ENCODE measurements at places on chromosomes 7 and 10. TPM values are rescaled to one million over a fixed set of nuclear protein-coding genes. Genes with fewer than 3 reads are reported as not detected.

DNA sequence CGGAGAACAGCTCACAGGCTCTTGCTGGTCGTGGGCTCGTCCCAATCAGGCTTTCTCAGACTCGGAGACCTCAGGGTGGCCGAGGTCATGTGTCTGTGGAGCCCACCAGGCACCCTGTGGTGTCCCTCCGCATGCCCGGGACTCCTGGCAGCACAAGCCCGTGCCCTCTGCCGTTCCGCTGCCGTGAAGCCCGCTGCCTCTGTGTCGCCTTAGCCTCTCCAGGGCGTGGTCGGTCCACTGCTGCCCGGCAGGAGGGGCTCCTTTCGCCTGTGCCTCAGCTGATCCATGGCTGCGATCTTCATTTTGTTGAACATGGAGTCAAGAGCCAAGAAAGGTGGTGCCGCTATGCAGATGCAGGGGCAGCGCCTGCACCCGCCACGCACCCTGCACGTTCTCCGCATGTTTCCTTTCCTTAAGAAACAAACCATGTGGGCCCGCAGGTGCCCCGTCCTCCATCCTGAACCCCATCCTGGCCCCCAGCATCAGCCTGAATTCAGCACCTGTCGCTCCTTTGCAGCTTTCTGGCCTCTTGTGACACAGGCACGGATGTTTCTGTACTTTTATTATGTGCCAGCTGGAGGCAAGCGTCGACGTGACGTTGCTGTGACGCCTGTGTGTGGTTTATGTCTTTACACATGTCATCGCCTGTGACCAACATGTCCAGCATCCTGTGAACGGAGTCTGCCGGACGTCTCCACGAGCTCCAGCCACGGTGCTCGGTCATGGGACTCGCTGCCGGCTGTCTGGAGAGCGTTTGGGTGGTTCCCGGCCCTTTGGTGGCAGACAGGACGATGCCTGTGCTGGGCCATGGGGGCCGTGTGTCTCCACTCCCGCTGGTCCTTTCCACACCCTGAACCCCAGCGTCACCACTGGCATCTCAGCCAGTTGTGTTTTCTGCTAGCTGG, 69.9 kb downstream of the NKX6-2 start:
- no peak overlapping the region for H3K4me3 ChIP-seq
- no peak overlapping the region for H3K27ac ChIP-seq
- H3K4me1 ChIP-seq, result peaks cover 3% of the 10 kb centered on the region
- H3K36me3 ChIP-seq, result peaks cover 7% of the 10 kb centered on the region

DNA sequence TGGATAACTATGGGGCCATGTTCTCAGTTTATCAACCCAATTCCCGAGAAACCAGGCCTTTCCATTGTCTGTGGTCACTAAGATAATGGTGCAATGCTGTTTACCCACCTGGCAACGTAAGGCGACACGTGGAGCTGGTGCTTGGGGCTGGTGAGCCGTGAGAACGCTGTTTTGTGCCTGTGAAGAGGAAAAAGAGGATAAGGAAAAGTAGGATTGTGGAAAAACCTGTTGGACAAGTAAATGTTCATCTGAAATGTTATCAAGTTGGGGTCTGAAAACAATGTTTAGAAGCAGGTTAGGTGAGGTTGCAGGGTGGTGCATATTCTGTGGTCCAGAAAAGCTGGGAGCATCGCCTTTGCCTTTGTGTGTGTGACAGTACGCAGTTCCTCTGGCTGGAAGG, 88.5 kb downstream of the PPP1R17 start:
- H3K27me3 ChIP-seq, result no peaks in the 10 kb centered on the region
- H3K4me1 ChIP-seq, result no peaks in the 10 kb centered on the region
- DNase-seq, result no peak
- H3K4me3 ChIP-seq, result no peak overlapping the region
- H3K27ac ChIP-seq, result no peak overlapping the region
- no peaks in the 10 kb centered on the region for H3K36me3 ChIP-seq

- H3K4me3 ChIP-seq, result no peak within 1 kb of the TSS
- no peak for DNase-seq
- H3K27me3 ChIP-seq, result no peaks in the 10 kb centered on the region
- no peaks in the 10 kb centered on the region for H3K36me3 ChIP-seq
Measured at GRCh38 chr10:79560160-79560709, at the start of gene SFTPA2. TSS of gene SFTPA2 (minus strand) at chr10:79560407. CDS start at chr10:79559483, 924 bp downstream.

The SLC26A4 gene
- 2.5 TPM for total RNA-seq

DNA sequence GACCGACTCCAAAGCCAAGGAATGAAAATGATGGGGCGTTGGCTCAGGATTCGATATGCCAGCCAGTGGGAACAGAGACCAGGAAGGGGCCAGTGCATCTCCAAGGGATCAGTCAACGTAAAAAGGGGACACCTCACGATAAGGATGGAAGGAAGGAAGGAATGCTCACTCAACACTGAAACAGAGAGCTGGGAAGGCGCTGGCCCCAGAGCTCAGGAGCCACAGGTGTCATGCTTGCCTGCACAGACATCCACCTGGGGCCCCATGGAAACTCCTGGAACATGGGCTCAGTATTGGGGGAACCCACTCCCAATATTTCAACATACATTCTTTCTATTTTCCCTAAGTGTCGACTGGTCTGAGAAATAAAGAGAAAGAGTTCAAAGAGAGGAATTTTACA, 5.3 kb downstream of the MMRN2 start:
- H3K27ac ChIP-seq, result no peak overlapping the region
- peak; percentile 41 for DNase-seq

- H3K4me1 ChIP-seq, result peaks cover 14% of the 10 kb centered on the region
- peaks cover 3% of the 10 kb centered on the region for H3K27me3 ChIP-seq
- DNase-seq, result no peak
- no peak overlapping the region for H3K27ac ChIP-seq
- no peaks in the 10 kb centered on the region for H3K36me3 ChIP-seq
Measured at GRCh38 chr7:129143724-129144094, 798 bp upstream of the TSPAN33 start.

- H3K27ac ChIP-seq, result no peak overlapping the region
- no peak for DNase-seq
- H3K4me1 ChIP-seq, result no peaks in the 10 kb centered on the region
Measured at GRCh38 chr7:98369726-98370125, 31.2 kb downstream of the BAIAP2L1 start.

The GHITM gene
- 134 TPM for total RNA-seq

GRCh38 chr10:126400641-126401040, 12.4 kb upstream of the ADAM12 start:
- H3K27me3 ChIP-seq, result no peaks in the 10 kb centered on the region
- DNase-seq, result no peak
- H3K4me3 ChIP-seq, result no peak overlapping the region
- H3K4me1 ChIP-seq, result no peaks in the 10 kb centered on the region
- H3K36me3 ChIP-seq, result no peaks in the 10 kb centered on the region

GRCh38 chr7:72015136-72015535, 397.0 kb downstream of the CALN1 start:
- no peak overlapping the region for H3K4me3 ChIP-seq
- H3K27me3 ChIP-seq, result no peaks in the 10 kb centered on the region
- H3K4me1 ChIP-seq, result no peaks in the 10 kb centered on the region

DNA sequence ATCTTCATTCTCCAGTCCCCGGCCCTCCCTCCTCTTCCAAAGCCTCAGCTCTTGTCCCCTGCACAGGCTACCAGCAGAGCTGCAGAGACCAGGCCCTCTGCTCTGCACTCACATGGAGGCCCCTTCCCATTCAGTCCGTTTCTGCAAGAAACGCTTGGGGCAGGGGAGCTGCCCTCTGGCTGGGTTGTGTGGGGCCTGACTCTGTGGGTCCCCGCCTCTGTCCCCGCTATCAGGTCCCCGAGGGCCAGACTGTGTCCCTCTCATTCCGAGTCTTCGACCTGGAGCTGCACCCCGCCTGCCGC, 1.5 kb downstream of the PCOLCE start:
- no peaks in the 10 kb centered on the region for H3K36me3 ChIP-seq
- DNase-seq, result no peak
- H3K27ac ChIP-seq, result peak overlapping the region; percentile 22
- H3K27me3 ChIP-seq, result no peaks in the 10 kb centered on the region
- H3K4me1 ChIP-seq, result peaks cover 7% of the 10 kb centered on the region
- peak overlapping the region; percentile 51 for H3K4me3 ChIP-seq

DNA sequence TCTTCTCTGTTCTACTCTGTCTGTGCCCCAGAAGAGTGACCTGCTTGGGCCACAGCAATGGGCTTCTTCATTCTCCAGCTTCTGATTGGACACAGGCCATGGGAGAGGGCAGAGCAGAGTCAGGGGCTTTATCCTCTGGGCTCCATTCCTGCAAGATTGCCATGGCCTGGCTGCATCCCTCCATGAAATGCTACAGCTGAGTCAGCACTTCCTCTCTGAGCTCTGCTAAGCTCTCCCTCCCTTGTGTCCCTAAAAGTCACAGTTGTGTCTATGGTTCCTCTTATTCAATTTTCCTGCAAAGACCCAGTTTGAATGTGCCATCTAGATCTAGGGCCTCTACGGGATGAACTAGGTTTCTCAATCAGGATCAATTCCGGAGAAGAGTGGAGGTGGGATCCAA, 903.8 kb downstream of the TYW1 start:
- no peak overlapping the region for H3K27ac ChIP-seq
- no peak for DNase-seq
- no peaks in the 10 kb centered on the region for H3K4me1 ChIP-seq
- H3K36me3 ChIP-seq, result no peaks in the 10 kb centered on the region

GRCh38 chr10:88158526-88159122, 295.2 kb downstream of the PTEN start:
- no peak for DNase-seq
- no peaks in the 10 kb centered on the region for H3K4me1 ChIP-seq
- H3K27me3 ChIP-seq, result no peaks in the 10 kb centered on the region
- no peak overlapping the region for H3K27ac ChIP-seq
- no peaks in the 10 kb centered on the region for H3K36me3 ChIP-seq
- no peak overlapping the region for H3K4me3 ChIP-seq

The HYAL4 gene
- not detected for total RNA-seq

GRCh38 chr7:33750177-33750576, 155.2 kb upstream of the BMPER start:
- H3K4me1 ChIP-seq, result no peaks in the 10 kb centered on the region
- H3K4me3 ChIP-seq, result no peak overlapping the region
- no peaks in the 10 kb centered on the region for H3K27me3 ChIP-seq
- H3K36me3 ChIP-seq, result no peaks in the 10 kb centered on the region
- no peak overlapping the region for H3K27ac ChIP-seq

The PLA2G12B gene
- total RNA-seq, result 0.66 TPM

DNA sequence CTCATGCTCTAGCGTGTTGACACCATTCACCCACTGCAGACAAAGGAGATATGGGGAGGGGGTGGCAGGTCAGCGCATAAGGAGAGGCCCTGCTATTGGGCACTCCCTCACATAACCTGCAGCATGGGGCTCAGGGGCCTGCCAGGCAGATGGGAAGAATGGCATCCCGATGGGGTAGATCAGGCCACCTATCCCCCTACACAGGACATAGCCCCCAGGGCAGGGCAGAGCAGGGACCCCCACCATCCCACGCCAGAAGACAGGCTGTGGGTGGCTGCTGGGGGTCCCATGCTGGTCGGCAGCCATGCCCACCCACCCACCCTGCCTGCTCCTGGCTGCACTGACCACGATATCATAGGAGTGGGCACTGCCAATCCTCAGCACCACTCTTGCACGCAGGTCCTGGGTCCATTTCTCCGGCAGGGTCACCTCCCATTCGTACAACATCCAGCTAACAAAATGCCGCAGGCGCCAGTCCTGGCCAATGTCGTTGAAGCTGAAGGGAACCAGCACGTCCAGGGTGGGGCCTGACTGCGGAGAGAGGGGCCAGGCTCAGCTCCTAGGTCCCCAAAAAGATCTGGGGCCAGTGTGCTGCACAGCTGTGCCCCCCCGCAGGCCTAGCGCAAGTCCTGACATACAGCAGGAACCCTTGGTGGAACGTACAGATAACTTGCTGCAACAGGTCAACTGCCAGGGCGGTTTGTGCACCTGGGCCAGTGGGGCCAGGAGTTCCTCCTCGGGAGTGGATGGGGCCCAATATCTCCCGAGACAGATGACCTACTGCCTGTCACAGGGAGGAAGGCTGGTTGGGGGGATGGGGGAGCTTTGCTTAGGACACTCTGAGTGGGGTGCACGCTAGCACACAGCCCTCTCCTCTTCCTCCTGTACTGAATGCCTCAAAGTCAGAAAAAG, 45.9 kb upstream of the ZNF479 start:
- H3K27me3 ChIP-seq, result no peaks in the 10 kb centered on the region
- no peak for DNase-seq
- H3K27ac ChIP-seq, result no peak overlapping the region
- no peaks in the 10 kb centered on the region for H3K4me1 ChIP-seq
- H3K36me3 ChIP-seq, result no peaks in the 10 kb centered on the region

DNA sequence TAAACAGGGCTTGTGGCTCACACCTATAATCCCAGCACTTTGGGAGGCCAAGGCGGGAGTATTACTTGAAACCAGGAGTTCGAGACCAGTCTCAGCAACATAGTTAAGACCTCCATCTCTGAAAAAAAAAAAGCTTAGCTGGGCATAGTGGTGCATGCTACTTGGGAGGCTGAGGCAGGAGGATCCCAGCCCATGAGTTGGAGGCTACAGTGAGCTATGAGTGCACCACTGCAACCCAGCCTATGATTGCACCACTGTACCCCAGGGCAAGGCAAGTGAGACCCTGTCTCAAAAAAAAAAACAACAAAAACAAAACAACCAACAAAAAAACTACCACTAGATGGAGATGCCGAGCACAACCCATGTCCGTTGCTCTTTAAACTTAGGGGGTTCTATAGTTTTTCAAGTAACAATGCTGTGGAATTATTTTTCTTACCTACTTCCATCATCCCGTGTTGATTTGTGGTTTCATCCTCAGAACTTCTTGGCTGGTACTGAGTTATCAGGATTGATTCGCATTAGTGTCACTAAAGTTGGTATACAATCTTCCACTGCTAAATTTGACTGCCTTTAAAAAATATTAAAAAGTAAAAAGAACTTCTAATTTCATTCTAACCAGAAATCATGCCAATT, 12.2 kb upstream of the REPIN1 start:
- no peaks in the 10 kb centered on the region for H3K27me3 ChIP-seq
- H3K27ac ChIP-seq, result no peak overlapping the region
- H3K4me1 ChIP-seq, result no peaks in the 10 kb centered on the region
- DNase-seq, result no peak
- H3K36me3 ChIP-seq, result no peaks in the 10 kb centered on the region

GRCh38 chr7:136290351-136290750, 313.2 kb upstream of the MTPN start:
- no peak overlapping the region for H3K4me3 ChIP-seq
- H3K27ac ChIP-seq, result no peak overlapping the region
- no peaks in the 10 kb centered on the region for H3K36me3 ChIP-seq

DNA sequence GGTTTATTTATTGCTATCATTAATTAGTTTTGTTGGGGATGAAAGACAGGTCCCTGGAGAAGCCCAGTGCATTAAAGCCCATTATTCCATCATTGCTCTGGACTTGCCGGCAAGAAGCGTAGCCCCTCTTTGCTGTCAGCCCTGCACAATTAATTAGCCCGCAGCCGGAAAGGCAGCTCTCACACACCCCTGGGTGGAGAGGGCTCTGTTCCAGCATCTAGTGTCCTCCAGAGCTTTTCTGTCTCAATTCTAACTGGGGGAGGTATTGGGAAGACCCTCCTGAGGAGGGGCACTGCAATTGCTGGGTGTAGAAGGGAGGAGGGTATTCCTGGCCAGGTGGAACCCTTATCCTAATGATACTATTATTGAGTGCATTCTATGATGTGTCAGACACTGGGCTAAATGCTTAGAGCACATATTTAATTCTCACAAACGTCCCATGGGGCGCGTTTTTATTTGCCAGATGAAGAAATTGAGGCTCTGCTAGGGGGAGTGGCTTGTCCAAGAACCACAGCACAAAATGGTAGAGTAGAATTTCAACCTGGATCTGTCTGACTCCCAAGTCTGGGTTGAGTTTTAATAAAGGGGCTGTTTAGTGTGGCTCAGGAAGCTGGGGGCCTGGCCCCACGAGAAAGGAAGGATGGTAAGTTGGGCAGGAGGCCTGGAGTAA, 148.1 kb upstream of the PCBD1 start:
- DNase-seq, result no peak
- H3K36me3 ChIP-seq, result no peaks in the 10 kb centered on the region
- no peak overlapping the region for H3K27ac ChIP-seq
- H3K27me3 ChIP-seq, result no peaks in the 10 kb centered on the region
- no peaks in the 10 kb centered on the region for H3K4me1 ChIP-seq
- H3K4me3 ChIP-seq, result no peak overlapping the region

The PNLIPRP2 gene
- not detected for total RNA-seq
